ENCODE measurements at places on chromosomes 13 and 19. TPM values are rescaled to one million over a fixed set of nuclear protein-coding genes. Genes with fewer than 3 reads are reported as not detected.

The RPL28 gene
- 457 TPM for total RNA-seq

The DACH1 gene
- total RNA-seq = not detected

GRCh38 chr13:97001636-97002035 is 7.4 kb upstream of the OXGR1 start:
- DNase-seq = no peak

DNA sequence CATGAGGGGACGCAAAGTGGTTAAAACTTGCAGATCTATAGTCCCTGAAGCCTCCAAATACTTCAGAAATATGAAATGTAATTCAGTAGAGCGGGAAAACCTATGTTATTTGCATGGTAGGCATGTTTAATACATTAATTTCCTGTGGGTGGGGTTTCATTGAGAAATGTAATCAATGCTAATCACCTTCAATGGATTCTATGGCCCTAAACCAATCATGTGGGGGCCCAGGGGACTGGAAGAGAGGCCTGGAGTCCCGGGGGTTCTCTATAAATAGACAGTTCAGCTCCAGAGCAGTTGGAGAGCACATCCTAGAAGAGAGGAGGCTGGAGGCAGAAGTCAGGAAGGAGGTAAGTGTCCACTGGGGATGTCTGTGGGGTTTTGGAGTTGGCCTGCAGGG is at the start of gene ZSCAN5C:
ZSCAN5C (plus strand) TSS at position 301 of the 400 bp plus-strand sequence. CDS start 3,641 bp downstream, outside the sequence.
- DNase-seq = no peak

DNA sequence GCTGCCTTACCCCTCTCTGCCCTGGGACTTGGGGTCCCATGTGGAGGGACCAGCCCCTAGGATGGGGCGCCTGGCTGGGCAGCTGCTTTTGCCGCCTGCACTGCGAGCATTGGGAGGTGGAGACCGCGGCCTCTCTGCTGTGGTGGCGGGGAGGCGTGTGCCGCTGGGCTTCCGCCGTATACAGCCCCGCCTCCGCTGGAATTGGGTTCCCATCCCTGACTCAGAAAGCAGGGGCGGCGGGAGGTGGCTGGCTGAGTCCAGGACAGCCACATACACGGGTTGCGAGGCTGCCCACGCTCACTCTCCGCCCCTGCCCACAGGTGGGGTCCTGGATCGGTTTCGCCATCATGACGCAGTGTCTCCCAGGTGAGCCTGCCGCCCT is 6.6 kb downstream of the NDUFB7 start:
- DNase-seq = no peak

Data from RPMI7951 (cell line).